Eye (tissue), 1 donor: ENCODE measurements at places on chromosomes 7 and 10.

DNA sequence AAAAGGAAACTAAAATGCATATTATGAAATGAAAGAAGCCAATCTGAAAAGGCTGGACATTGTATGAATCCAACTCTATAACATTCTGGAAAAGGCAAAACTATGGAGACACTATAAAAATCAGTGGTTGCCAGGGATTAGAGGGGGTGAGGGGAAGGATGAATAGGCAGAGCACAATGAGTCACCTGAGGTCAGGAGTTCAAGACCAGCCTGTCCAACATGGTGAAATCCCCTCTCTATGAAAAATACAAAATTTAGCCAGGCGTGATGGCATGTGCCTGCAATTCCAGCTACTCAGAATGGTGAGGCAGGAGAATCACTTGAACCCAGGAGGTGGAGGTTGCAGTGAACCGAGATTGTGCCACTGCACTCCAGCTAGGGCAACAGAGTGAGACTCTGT lies 324.8 kb upstream of the PHYHIPL start:
- no peak for DNase-seq

GRCh38 chr10:115829521-115830205 lies 443.3 kb downstream of the GFRA1 start:
- DNase-seq, result peak; percentile 51

- no peak for DNase-seq
These were observed 36.9 kb upstream of the PPIF start for GRCh38 chr10:79310200-79310865.

DNA sequence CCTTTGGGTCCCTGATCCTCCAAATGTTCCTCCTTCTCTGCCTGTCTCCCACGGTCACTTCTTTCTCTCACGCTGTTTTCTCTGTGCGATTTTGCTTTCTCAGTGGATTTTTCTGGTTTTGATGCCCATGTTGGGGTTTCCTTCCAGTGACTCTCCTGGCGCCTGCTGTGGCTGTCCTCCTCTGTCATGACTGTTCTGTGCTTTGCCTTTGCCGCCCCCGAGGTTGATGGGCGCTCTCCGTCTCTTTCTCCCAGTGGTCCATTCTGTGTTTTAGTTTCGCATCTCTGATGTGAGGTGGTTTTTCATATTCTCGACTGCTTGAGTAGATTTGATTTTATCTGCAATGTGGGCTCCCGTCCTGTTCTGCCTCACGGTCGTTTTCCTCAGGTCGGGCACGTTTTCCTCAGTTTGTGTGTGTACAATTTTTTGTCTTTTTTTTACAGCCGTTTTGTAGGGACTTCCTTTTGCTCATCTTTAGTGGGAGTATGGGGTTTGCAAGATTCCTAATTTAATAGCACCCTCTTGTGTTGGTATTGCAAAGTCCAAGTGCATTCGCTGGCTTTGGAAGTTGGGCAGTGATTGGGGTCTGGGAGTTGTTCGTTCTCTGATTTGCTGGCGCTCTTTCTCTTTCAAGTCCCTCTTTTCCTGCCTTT lies 100.0 kb downstream of the INPP5A start:
- peak; percentile 90 for DNase-seq

DNA sequence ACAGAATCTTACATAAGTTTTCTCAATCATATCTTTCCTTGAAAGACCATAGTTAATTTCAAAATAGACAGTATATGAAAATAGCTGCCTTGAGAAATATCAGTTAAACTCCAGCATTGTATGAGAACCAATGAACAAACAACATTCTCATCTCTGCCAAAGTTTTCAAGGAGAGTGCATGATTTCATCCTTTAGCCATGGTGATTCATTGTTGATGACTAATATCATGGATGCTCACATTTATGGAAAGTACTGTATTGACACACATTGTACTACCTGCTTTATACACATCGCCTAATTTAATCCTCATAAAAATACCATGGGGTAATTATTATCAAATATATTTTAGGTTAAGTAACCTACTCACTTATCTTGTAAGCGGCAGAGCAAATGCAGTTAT lies 250.3 kb downstream of the CNTNAP2 start:
- DNase-seq, result no peak

DNA sequence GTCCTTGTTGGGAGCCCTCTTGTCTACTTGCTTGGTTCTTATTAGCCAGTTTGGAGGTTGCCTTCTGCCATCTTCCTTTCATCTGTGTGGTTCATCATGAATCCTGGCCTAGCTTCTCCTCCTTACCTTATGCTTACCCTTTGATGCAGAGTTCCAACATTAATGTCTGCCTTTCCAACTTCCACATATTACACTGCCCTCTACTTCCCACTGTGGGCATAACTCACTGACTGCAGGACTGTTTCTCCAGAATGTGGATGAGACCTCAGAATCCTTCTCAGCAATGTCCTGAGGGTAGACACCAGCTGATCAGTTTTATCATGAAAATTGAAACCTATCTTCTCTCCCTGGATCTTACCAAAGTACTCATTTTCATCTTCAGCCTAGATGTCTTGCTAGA lies 491.0 kb downstream of the LRMDA start:
- no peak for DNase-seq

DNA sequence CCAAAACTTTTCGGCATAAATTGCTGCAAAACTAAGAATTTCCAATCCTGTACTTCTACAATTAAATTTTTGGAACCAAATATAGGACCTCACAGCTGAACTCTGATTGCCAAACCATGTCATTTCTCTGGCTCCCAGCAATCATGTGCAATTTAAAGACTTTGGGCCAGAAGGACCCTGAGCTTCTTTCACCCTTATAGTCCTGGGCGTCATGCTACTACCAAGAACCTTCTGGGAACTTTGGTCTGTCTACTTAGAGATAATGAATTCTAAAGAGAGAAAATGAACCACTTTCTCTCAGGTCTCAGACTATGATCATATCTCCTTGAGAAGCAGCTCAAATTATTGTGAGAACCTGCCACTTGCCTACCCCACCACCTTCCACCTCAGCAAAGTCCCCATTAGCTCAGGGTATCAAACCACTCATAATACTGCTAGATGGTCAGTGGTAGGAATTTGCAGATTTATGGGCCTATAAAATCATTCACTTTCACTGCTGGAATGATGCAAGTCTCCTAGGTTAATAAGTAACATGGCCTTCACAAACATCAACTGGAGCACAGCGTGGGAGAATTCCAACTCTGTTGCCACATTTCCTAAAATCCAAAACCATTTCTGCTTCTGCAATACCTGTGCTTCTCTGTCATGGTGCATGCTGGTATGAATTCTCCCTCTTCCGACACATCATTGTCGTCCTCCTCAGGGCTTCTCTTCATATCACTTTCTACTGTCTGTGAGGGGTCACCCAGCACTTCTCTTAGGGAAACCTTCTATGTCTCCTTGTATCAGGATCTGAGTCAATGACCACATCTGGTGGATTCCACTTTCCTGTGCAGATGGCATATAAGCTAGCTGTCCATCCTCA lies 6.6 kb upstream of the WDR91 start:
- DNase-seq, result no peak

DNA sequence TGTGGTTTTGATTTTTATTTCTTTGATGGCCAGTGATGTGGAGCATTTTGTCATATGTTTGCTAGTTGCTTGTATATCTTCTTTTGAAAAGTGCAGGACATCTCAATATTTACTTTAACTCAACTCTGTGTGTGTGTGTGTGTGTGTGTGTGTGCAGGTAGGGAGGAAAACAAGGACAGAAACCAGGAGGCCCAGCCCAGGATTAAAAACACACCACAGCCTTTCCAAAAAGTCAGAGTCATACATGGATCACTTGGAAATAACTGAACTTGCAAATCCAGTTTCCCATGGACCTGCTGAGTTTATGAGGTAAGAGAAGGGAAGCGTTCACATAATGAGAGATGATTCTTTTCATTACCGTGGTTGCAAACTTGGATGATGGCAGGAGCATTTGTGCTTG lies 189.9 kb upstream of the LYZL1 start:
- DNase-seq, result no peak

DNA sequence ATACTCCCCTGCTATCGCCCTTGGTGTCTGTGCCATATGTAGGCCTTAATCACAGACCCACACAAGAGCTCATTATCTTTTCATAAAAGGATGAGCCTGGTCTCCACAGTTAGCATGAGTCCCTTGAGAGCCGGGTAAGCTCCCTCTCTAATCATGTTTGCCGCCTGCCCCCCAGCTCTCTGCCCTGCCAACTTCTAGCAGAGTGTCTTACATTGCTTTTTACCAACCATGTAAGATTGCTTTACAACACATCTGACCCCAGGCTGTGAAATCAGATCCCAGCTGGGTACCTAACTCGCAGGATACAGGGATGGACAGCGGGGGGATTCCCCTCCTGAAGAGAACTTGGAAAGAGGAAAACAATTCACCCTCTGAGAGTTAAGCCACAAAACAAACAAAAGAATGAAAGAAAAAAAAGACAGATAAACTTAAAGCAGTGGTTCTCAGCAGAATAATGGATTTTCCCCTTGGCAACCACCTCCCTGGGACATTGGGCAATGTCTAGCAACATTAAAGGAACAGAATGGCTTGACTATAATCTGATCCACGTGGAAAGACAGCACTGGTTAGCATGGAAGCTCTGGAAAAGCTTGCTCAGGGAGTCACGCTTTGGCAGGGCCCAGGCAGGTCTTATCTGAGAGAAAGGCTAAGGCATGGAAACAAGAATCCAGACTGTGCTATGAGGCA lies 39.4 kb upstream of the ATOH7 start:
- DNase-seq, result peak; percentile 64

- no peak for DNase-seq
These were observed 13.4 kb upstream of the ZRANB1 start for GRCh38 chr10:124928545-124928944.

GRCh38 chr10:64814201-64814600 lies 1293.0 kb downstream of the REEP3 start:
- DNase-seq, result no peak

- DNase-seq, result peak; percentile 6
These were observed 43.9 kb upstream of the KCND2 start for GRCh38 chr7:120229084-120229483.

- no peak for DNase-seq
These were observed 18.2 kb upstream of the ZNF862 start for GRCh38 chr7:149819961-149820340.

DNA sequence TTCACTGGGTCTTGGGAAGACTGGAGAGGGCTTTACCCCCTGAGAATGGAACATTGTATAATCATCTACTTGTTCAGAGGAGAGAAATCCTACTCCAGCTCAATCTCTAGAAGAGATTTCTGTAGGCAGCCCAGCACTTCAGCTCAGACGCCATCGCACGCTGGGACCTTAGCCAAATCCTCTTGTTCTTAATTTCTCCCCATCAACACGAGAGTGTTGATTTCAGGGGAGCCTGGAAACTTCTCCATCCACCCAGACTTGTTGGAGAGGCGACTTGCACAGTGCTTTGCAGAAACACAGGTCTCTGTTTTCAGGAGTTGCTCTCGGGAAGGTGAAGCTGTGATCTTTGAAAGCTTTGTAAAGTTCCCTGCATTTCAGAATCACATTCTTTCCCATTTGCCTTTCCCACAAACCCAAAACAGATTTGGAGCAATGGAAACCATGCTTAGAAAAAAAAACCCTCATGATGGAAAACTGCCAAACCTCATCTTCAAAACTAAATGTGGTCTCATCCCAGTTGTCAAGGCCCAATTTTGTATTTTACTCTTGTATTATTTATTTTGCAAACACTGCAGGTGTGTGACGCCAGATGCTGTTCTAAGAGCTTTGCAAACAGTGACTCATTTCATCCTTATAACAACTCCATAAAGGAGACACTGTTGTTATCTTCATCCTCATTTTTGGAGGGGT lies 60.9 kb downstream of the CALML3 start:
- peak; percentile 59 for DNase-seq

GRCh38 chr7:36809086-36809485 lies 84.8 kb upstream of the AOAH start:
- no peak for DNase-seq

- DNase-seq, result no peak
These were observed 50.5 kb upstream of the GPR141 start for GRCh38 chr7:37633048-37633447.

- DNase-seq, result no peak
These were observed 4.9 kb upstream of the SRI start for GRCh38 chr7:88224601-88225275.

DNA sequence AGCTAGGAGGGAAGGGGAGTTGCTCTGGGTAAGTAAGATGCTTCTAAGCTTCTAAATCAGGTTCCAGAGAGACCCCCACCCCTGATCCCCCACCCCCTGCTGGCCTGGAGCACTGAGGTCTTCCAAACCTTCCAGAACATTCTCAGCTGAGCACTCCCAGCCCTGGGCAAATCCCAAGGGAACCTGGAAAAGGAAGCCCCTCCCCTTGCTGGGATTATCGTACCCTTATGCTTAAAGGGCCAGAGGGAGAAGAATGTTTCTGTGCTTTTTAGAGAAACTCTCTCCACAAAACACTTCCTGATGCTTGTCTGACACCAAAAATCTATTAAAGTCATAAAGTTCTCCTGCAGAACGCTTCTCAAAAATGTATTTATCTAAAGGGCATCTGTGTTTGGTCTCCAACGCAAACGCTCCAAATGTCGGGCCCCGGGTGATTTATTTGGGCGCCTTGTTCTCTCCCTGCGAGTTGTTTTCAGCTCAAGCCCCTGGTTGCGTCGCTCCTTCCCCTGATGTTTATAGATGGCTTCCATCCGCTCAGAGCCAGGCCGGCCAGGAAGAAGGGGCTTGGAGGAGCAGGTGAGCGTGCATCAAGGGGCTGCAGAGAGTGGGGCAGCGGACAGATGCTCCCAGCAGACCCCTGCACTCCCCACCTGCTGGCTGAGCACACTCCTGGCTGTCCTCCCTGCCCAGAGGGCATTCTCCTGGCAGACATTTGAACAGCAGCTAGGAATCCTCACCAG lies 8.2 kb upstream of the RET start:
- DNase-seq, result no peak

DNA sequence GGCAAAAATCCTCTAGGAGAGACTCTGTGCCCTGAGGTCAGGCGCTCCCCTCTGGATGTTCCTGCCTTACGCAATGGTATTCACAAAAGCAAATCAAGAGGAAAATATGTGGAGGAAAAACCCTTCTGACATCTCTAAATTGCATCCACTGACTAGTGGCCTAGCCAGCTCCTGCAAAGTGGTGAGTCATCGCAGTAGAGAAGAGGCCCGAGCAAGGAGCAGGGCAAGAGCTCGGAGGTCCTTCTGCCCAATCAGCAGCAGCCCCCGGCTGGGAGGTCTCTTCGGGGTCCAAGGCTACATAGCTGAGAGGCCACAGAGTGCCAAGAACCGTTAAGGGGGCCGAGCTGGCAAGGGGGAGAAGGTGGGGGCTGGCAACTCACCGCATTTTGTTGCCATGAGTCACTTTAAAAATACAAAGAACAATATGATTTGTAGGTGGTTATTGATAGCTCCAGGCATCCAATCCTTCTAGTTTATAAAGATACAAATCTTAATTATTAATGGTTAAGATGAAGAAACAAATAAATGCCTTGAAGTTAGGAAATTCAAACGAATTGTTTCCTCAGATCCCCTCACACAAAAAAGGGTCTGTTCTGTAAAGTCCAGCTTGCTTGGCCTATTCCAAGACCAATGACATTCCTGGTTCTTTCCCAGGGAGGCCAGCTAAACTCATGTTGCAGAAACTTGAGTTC lies 161.6 kb downstream of the PKD1L1 start:
- peak; percentile 85 for DNase-seq

DNA sequence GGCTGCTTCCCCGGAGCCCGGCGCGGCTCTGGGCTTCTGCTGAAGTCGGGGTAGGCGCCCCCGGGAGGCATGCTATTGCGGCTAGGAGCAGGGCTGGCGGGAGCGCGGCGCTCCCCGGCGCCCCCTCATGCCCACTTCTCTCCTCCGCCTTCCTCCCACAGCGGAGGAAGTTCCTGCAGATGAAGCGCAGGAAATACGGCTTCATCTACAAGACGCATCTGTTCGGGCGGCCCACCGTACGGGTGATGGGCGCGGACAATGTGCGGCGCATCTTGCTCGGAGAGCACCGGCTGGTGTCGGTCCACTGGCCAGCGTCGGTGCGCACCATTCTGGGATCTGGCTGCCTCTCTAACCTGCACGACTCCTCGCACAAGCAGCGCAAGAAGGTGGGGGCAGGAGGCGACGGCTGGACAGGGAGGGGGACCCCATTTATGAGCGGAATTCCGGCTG lies 479 bp downstream of the CYP26A1 start:
- DNase-seq, result peak; percentile 79
